ENCODE measurements at places on chromosomes 3 and 15. TPM values are rescaled to one million over a fixed set of nuclear protein-coding genes. Genes with fewer than 3 reads are reported as not detected.
A peak's percentile ranks its signal among the peaks of the same experiment; 100 is the strongest.

Gene SUSD5
- polyA plus RNA-seq: 0.11 TPM

Gene RHCG
- polyA plus RNA-seq: 0.68 TPM

GRCh38 chr3:184209146-184209923 lies 20.1 kb upstream of the VWA5B2 start:
- no peak for DNase-seq
- no peaks in the 10 kb centered on the region for H3K4me1 ChIP-seq
- H3K27ac ChIP-seq: no peak overlapping the region
- no peaks in the 10 kb centered on the region for H3K36me3 ChIP-seq

Gene IQCF5
- not detected for polyA plus RNA-seq

DNA sequence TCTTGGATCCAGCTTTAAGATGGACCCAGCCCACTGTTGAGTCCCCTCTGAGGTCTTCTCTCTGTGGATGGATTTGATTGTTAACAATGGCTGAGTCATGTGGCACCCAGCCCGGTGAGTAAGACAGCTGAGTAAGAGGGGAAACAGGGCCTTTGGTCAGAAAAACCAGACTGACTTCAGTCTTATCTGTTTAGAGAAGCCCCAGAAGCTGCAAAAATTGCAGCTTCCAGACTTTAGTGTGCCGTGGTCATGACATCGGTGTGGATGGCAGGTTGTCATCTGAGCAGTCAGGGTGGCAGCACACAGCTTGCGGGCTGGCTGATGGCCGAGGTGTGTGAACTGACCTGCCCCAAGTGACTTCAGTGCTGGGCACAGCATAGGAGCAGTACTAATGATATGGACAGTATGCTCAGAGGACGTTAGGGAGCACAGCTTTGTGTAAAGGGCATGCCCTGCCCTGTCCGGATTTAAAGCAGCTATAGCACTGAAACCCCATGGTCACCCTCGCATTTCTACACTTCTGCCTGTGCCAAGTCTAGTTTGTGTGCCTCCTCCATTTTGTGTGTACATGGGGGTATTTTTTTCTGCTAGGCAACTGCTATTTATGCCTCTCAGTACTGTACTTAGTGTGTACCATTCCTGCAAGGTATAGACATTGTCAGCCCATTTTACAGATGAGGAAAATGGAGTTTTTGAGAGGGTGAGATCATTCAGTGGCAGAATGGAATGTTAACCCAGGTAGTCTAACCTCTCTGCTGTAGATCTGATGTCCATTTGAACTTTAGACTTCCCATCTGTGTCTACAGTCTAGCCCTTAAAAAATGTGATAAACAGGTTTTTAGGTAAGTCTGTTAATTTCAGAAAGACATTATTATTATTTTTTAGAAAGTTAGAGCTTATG lies 44.4 kb downstream of the FLNB start:
- no peaks in the 10 kb centered on the region for H3K36me3 ChIP-seq
- H3K27ac ChIP-seq: peak overlapping the region; percentile 90
- no peaks in the 10 kb centered on the region for H3K27me3 ChIP-seq
- H3K4me1 ChIP-seq: peaks cover 51% of the 10 kb centered on the region

Gene SLC2A2
- polyA plus RNA-seq: 1.8 TPM

Gene COL6A5
- polyA plus RNA-seq: not detected
